Suppressor macrophage treated with lipopolysaccharide for 1 hour (primary cell): ENCODE measurements at places on chromosomes 16 and 17.

- DNase-seq: no peak
These were observed 11.0 kb downstream of the CSF3 start for GRCh38 chr17:40025991-40026815.

GRCh38 chr16:10579965-10580882 is at the start of gene EMP2:
TSS of gene EMP2 (minus strand) at chr16:10580598. CDS start at chr16:10547617, 32,981 bp downstream.
- DNase-seq: peak; percentile 80

DNA sequence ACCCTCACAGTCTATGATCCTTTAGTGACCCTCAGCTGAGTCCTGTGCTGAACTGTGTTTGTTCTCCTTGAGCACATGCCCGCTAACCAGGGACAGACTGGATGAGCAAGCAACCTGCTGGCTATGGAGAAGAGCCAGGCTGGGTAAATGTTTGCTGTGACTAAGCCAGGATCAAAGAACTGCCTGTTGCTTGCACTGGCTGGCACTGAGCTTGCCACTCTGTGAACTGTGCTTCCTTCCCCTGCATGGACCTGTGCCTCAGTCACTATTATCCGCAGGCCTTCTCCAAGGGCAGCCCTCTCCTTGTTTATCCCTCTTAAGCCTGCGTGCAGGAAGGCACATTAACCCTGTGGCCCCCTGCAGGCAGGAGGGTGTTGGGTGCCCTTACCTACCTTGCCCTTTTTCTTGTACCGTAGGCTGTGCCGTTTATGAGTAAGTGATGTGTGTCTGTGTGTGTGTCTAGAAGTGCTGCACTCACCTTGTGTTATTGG is 7.4 kb downstream of the PNPO start:
- DNase-seq: no peak

DNA sequence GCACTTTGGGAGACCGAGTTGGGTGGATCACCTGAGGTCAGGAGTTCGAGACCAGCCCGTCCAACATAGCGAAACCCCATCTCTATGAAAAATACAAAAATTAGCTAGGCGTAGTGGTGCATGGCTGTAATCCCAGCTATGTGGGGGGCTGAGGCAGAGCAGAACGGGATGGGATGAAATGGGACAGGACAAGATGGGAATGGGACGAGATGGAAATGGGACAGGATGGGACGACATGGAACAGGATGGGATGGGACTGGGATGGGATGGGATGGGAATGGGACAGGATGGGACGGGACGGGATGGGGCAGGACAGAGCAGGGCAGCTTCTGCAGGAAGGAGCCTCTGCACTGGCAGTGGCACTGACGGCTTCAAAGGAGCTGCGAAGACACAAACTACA is 106.1 kb downstream of the ANKRD11 start:
- no peak for DNase-seq

- DNase-seq: no peak
These were observed 5.6 kb downstream of the CPNE7 start for GRCh38 chr16:89581045-89581695.

DNA sequence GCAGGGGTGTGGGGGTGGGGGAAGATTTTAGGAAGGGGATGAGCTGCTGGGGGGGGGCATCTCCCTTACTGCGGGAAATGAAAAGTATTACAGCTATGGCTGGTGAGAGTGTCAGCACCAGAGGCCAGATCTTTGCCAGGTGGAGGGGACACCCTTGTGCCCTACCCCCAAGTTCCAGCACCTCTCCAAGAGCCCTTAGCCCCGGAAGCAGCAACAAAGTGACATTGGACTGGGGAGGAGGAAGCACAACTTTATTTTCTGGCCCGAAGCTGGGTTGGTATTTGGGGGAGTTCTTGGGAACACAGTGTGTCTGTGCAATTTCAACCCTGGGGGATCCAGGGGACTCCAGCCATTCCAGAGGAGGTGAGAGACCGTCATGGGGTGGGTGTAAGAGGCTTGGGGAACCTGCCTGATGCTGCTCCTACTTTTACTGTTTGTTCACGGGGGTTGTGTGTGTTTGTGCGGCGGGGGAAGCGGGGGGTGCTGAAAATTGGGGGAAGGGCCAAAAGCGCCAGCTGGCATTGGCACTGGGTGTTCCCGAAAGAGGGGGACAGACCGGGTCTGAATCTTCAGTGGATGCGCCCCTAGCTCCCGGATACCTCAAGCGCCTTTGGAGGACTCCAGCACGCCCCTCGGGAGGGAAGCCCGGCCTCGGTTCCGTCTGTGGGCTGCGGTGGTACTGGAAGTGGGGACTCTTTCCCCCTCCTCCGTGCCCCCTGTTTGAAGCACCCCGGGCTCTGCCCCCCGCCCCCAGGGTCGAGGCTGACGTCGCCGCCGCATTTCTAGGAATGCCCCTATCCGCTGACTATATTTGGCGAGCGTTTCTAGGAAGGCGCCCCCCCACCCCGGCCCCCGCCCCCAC is 230.3 kb downstream of the MRTFB start:
- no peak for DNase-seq

GRCh38 chr17:20200016-20200795 is 191.0 kb downstream of the SPECC1 start:
- no peak for DNase-seq

DNA sequence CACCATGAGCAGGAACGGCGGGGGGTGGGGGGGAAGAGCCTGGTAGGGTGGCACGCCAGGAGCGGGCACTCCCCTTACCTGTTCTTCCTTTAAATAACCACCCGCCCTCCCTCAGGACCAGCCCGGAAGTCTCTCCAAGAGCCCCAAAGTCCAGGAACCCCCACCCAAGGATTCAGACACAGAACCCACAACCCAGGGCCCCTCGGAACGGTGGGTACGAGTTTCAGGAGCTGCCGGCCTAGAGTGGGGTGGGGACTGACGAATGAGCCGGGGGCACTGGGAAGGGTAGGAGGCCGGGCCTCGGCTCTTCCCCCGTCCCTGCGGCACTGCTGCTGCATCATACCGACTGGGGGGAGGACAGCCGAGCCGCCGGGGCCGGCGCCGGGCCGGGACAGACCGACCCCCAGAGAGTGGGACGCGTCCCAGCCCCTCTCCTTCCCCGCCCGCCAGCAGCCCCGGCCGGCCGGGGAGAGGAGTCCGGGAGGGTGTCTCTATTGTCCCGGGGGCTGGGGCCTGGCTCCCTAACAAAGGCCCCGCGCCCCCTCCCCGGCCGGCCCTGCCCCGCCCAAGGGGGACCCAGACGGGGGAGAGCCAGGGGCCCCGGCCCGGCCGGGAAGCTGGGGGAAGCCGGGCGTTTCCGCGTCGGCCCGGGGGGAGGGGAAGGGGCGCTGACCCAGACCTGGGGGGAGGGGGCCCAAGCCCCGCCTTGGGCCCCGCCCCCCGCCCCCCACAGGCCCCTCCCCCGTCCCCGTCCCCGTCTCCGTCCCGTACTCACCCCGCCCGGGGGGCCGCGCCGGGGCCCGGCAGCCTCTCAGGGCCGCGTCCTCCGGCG is 747 bp downstream of the ATXN7L3 start:
- peak; percentile 91 for DNase-seq

GRCh38 chr17:59764292-59764741 is 56.9 kb downstream of the VMP1 start:
- DNase-seq: no peak

GRCh38 chr16:7343243-7343642 is 10.6 kb downstream of the RBFOX1 start:
- DNase-seq: no peak

GRCh38 chr17:8253801-8254200 is 4.7 kb downstream of the PFAS start:
- peak; percentile 27 for DNase-seq

- DNase-seq: no peak
These were observed 40.7 kb downstream of the SNX20 start for GRCh38 chr16:50640391-50640790.

- DNase-seq: no peak
These were observed 78.7 kb downstream of the N4BP1 start for GRCh38 chr16:48531011-48531962.

DNA sequence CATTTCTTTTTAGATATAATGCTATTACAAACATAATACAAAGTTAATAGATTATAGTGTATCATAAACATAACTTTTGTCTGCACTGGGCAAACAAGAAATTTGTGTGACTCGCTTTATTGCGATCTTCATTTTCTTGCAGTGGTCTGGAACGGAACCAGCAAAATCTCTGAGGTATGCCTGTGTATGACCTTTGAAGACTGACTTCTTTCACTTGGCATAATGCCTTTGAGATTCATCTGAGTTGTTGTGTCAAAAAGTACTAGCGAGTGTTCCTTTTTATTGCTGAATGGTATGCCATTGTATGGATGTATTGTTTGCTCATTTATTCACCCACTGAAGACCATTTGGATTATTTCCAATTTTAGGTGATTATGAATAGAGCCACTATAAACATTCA is 69.2 kb downstream of the TANC2 start:
- DNase-seq: no peak

- no peak for DNase-seq
These were observed 76.6 kb downstream of the PLCG2 start for GRCh38 chr16:81855552-81856153.

- no peak for DNase-seq
These were observed 84.4 kb downstream of the RPGRIP1L start for GRCh38 chr16:53619235-53619634.

- no peak for DNase-seq
These were observed 953 bp downstream of the TBX6 start for GRCh38 chr16:30090610-30091331.

DNA sequence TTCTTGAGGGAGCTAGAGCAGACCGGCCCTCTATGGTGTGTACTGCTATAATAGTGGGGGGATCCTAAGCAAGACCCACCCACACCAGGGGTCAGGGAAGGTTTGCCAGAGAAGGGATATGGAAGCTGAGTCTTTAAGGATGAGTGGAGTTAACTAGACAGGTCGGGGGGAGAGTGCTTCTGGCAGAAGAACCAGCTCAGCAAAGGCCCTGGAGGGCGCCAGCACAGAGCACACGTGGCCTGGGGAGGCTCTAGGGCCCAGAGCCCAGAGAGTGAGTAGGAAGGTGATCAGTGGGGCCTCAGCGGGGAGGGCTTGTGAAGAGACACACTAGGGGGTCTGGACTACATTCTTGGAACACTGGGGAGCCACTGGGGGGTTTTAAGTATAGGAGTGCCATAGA is 21.1 kb downstream of the NGFR start:
- no peak for DNase-seq

DNA sequence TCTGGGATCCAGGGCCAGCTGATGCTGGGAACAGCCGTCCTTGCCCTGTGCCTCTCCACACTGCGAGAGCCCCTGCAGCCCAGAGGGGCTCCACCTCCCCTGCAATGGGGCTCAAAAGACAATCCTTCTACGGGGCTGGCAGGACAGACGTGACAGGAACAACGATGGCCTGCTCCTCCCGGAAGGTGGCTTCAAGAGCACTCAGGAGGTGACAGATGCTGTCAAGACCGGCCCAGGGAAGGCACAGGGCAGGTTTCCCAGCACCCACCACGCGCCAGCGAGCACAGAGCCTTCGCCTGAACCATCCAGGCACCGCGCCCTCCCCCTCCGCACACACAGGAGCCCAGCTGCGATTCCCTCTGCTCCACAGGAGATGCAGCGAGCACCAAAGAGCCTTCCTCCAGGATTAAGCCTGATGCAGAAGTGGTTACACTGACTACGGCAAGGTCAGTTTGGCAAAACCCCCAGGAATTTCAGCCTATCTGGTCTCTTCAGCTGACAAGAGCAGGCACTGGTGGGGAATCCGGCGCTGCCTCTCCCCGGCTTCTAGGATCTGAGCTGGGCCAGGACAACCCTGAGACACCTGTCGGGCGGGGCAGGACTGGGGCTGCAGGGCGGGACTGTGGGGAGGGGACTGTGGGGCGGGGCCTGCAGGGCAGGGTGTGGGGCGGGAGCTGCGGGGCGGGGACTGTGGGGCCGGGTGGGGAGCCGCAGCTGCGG is 103.4 kb downstream of the ZNF778 start:
- no peak for DNase-seq

DNA sequence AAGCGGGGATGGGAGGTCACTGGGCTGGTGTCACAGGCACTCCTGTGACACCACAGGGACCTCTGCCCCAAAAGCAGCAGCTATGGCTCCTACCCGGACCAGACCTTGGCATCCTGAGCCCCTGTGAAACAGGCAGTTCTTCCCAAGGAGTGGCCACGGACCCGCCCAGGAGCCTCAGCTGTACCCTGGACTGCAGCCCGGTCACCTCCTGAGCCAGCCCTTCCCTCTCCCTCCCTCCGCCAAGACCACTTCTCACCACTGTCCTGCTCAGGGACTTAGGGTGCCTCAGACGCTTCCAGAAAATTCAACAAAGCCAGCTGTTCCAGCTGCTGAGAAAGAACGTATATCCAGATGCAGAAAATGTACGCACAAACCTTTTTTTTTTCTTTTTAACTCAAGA is 13.9 kb upstream of the NCBP3 start:
- DNase-seq: no peak

- no peak for DNase-seq
These were observed 23.5 kb downstream of the SNX29 start for GRCh38 chr16:12000032-12000431.

GRCh38 chr17:75526555-75527270 is 1.2 kb downstream of the LLGL2 start:
- DNase-seq: no peak
